Activated CD4-positive, alpha-beta T cell treated with anti-CD3 and anti-CD28 coated beads for 36 hours (primary cell): ENCODE measurements at places on chromosomes 2 and 18. TPM values are rescaled to one million over a fixed set of nuclear protein-coding genes. Genes with fewer than 3 reads are reported as not detected.

Gene LRRC30
- total RNA-seq = not detected

Gene DSEL
- total RNA-seq = 0.09 TPM

Gene UGT1A8
- not detected for total RNA-seq

Gene ALS2
- 12.3 TPM for total RNA-seq

Gene TEX44
- not detected for total RNA-seq

DNA sequence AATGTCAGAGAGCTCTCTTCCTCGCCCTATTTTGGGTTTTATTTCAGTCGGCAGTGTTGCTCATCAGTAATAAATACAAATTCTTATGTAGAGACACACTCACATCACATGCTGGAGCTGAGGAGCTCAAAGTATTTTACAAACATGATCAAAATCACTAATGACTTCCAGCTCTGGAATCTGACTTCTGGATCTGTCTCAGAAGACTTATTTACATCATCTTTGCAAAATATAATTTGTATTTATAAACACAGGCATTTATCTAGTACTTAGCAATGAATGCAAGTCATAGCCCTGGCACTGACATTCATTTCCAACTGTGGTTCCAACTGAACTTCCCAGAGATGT lies 327.1 kb downstream of the NCKAP5 start:
- H3K27me3 ChIP-seq = no peaks in the 10 kb centered on the region
- no peaks in the 10 kb centered on the region for H3K4me1 ChIP-seq
- DNase-seq = no peak
- H3K4me3 ChIP-seq = no peak overlapping the region

GRCh38 chr2:49973917-49974368 lies 819.6 kb upstream of the FSHR start:
- no peaks in the 10 kb centered on the region for H3K36me3 ChIP-seq
- H3K27me3 ChIP-seq = no peaks in the 10 kb centered on the region

DNA sequence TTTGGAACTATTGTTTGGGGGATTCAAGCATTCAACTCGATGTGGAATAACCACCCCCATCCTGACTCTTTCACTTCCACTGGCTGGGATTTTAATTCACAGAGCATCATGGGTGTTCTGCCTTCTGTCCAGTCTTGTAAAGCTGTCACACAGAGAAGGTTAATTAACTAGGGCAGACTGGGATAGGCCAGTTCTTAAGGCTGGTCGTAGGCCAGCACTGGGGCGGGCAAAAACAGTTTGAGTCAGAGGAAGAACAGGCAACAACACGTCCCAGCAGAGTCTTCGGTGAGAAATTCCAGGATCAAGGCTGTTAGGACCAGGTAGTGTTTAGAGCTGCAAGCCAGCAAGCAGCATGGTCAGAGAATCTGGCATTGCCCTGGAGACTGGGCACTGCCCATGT lies 4.0 kb upstream of the RNF152 start:
- peaks cover 12% of the 10 kb centered on the region for H3K4me1 ChIP-seq
- H3K36me3 ChIP-seq = no peaks in the 10 kb centered on the region
- no peak overlapping the region for H3K27ac ChIP-seq
- H3K27me3 ChIP-seq = peaks cover 36% of the 10 kb centered on the region
- H3K4me3 ChIP-seq = no peak overlapping the region
- DNase-seq = no peak

DNA sequence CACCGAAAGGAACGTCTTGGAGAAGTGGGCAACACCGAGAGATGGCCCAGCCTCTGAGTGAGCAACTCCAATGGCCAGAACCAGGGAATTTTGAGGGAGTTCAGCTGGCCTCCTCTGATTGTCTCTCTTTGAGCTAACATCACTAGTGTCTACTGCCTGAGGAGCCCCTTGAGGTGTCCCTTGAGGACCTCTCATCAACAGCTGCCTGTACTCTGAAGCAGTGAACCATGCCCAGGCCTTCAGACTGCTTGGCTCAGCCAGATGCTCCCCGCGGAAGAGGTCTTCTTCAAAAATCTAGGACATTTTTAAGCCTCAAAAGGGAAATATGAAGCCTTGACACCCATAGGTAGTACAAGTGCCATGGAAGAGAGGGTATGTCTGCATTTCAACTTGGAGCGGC lies 430.4 kb downstream of the TXNL1 start:
- no peak overlapping the region for H3K4me3 ChIP-seq
- H3K36me3 ChIP-seq = no peaks in the 10 kb centered on the region
- H3K27me3 ChIP-seq = peaks cover 4% of the 10 kb centered on the region

- H3K4me1 ChIP-seq = no peaks in the 10 kb centered on the region
- no peaks in the 10 kb centered on the region for H3K36me3 ChIP-seq
- peaks cover 6% of the 10 kb centered on the region for H3K27me3 ChIP-seq
- no peak overlapping the region for H3K4me3 ChIP-seq
Observed at GRCh38 chr2:235614900-235615712, 121.3 kb downstream of the AGAP1 start.

- no peaks in the 10 kb centered on the region for H3K27me3 ChIP-seq
- H3K4me3 ChIP-seq = no peak overlapping the region
- DNase-seq = no peak
- no peaks in the 10 kb centered on the region for H3K4me1 ChIP-seq
- no peak overlapping the region for H3K27ac ChIP-seq
Observed at GRCh38 chr2:41129988-41130387, 678.1 kb upstream of the SLC8A1 start.

- H3K4me3 ChIP-seq = peak overlapping the region; percentile 65
- no peaks in the 10 kb centered on the region for H3K27me3 ChIP-seq
- peaks cover 53% of the 10 kb centered on the region for H3K4me1 ChIP-seq
- no peaks in the 10 kb centered on the region for H3K36me3 ChIP-seq
Observed at GRCh38 chr2:9738535-9739496, 104.5 kb upstream of the TAF1B start.

GRCh38 chr2:206979922-206980321 lies 40.6 kb downstream of the CPO start:
- no peaks in the 10 kb centered on the region for H3K36me3 ChIP-seq
- H3K27ac ChIP-seq = no peak overlapping the region
- no peaks in the 10 kb centered on the region for H3K27me3 ChIP-seq
- no peak for DNase-seq
- H3K4me1 ChIP-seq = peaks cover 9% of the 10 kb centered on the region

- peaks cover 8% of the 10 kb centered on the region for H3K4me1 ChIP-seq
- no peaks in the 10 kb centered on the region for H3K36me3 ChIP-seq
- peaks cover 27% of the 10 kb centered on the region for H3K27me3 ChIP-seq
- no peak for DNase-seq
- no peak overlapping the region for H3K27ac ChIP-seq
Observed at GRCh38 chr2:54691445-54692135, 31.9 kb upstream of the EML6 start.

DNA sequence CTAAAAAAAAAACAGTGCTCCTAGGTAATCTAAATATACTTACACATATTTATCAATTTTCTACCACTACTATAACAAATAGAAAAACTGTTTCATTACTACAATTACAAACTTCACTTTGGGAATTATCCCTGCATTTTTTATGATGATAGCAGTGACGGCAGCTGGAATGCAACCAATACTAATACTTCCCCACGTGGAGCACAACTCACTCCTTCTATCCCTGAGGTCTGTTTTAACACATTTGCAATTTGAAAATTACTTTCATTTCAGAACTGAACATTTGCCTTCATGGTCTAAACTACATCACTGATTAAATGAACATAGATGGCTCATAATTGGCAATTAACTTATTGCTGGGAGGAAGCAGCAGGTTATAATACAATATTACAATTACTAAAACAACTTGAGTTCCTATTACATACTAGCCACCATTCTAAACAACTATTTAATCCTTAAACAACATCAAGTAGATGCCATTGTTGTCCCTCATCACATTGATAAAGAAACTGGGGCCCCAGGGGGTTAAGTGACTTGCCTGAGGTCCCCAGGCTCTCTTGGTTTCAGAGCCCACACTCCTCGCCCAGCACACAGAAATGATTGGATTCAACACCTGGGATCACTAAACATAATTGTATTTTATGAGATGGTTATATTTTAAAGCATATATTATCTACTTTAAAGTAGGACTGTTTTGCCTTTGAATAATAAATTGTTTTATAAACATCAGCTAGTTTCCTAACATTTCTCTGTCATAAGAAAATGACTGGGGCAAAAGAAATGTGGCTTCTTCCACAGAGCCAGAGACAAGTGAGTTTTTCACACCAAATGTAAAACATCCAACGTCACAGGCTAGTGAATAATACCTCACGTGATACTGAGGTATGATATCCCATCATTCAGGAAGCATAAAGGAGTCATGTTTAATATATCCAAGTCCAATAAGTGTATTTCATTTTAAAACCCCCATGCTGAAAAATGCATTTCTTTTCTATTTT lies 6.2 kb downstream of the COLEC12 start:
- H3K27me3 ChIP-seq = peaks cover 23% of the 10 kb centered on the region
- H3K36me3 ChIP-seq = no peaks in the 10 kb centered on the region
- H3K4me1 ChIP-seq = no peaks in the 10 kb centered on the region
- H3K4me3 ChIP-seq = no peak overlapping the region

GRCh38 chr2:27282892-27283291 lies 663 bp downstream of the TRIM54 start:
- DNase-seq = no peak
- H3K27ac ChIP-seq = no peak overlapping the region
- no peaks in the 10 kb centered on the region for H3K36me3 ChIP-seq
- H3K4me3 ChIP-seq = no peak overlapping the region
- H3K27me3 ChIP-seq = peaks cover 12% of the 10 kb centered on the region

GRCh38 chr18:13572721-13573120 lies 153.6 kb downstream of the FAM210A start:
- no peak for DNase-seq
- H3K4me3 ChIP-seq = no peak overlapping the region

- H3K4me3 ChIP-seq = no peak overlapping the region
- peak; percentile 54 for DNase-seq
- H3K27me3 ChIP-seq = peaks cover 6% of the 10 kb centered on the region
- no peak overlapping the region for H3K27ac ChIP-seq
- no peaks in the 10 kb centered on the region for H3K36me3 ChIP-seq
- peaks cover 32% of the 10 kb centered on the region for H3K4me1 ChIP-seq
Observed at GRCh38 chr2:44118257-44118656, 50.4 kb upstream of the PPM1B start.

DNA sequence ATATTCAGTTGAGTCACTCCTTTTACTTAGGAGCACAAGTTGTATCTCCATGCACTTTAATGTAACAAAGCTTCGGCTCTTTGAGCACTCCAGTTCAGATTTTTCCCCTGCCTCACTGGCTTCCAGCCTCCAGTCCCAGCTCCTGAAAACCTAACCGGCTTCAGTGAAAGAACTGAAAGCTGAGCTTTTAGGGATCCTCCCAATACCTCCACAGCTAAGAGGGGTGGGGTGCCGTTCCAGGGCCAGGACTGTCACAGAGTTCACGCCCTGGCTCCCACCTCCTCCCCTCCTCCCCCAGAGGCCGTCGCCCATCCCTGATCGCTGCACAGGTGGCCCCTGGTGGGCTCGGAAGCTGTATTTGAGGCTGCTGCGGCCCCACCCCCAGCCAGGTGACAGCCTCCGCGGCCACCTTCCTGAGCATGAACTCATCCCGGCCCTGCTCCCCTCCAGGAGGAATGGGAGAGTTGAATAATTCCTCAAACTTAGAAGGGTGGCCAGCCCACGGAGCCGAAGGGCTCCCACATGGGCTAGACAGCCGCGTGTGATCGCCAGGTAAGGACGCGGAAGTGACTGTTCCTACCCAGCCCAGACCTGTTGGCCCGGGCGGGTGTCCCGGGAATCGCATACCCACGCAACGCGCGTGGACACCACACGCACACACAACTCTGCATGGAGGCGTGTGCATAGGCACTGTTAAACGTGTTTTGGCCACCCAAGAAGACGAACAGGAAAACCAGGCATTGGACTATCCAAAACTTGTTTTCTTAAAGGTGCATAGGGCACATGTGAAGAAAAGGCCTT lies 1.8 kb downstream of the MYO5B start:
- no peaks in the 10 kb centered on the region for H3K36me3 ChIP-seq
- H3K4me1 ChIP-seq = peaks cover 24% of the 10 kb centered on the region
- no peak overlapping the region for H3K27ac ChIP-seq
- no peak overlapping the region for H3K4me3 ChIP-seq
- peaks cover 59% of the 10 kb centered on the region for H3K27me3 ChIP-seq

- H3K27ac ChIP-seq = no peak overlapping the region
- no peak overlapping the region for H3K4me3 ChIP-seq
- peak; percentile 16 for DNase-seq
- no peaks in the 10 kb centered on the region for H3K4me1 ChIP-seq
- H3K27me3 ChIP-seq = no peaks in the 10 kb centered on the region
Observed at GRCh38 chr2:211367711-211368110, 811.3 kb downstream of the CPS1 start.

GRCh38 chr2:211354481-211354880 lies 798.1 kb downstream of the CPS1 start:
- DNase-seq = no peak
- no peaks in the 10 kb centered on the region for H3K36me3 ChIP-seq
- no peak overlapping the region for H3K4me3 ChIP-seq
- no peak overlapping the region for H3K27ac ChIP-seq
